ENCODE measurements at places on chromosomes 6 and 20.

DNA sequence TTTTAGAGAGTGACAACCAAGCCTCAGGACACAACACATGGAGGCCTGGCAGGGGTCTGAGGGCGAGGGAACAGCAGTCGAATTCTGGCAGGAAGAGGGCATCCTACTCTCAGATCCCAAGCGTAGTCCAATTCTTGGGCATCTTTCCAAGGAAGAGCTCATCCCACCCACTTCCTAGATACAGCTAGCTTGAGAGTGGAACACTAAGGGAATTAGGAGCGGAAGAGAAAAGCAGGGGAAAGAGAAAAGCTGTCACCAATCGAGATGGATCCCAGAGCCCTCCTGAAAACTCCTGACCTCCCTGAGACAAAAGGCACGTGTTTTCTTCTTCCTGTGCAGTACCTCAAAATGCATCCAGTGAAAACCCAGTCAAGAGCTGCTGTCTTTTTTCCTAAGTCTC, 67.1 kb downstream of the GFOD1 start:
- DNase-seq = no peak

GRCh38 chr6:12371151-12371550, 81.0 kb downstream of the EDN1 start:
- DNase-seq = no peak

DNA sequence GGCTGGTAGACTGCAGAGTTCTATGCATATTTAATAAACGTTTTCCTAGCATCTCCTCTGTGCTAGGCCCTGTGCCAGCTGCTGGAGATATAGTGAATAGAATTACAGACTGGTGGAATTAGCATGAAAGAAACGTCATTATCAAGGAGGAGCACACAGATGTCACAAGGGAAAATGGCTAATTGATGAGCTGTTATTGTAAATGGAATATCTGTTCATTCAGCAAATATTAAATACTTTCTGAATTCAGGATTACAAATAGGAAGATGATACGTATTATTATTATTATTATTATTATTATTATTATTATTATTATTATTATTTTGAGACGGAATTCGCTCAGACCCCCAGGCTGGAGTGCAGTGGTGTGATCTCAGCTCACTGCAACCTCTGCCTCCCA, 1.2 kb downstream of the AAR2 start:
- DNase-seq = no peak

- DNase-seq = no peak
Measured at GRCh38 chr20:25309395-25310267, 61.7 kb downstream of the PYGB start.
